ENCODE measurements at places on chromosomes 7 and 10.

GRCh38 chr7:6026820-6027311 is 4.3 kb upstream of the ANKRD61 start:
- no peak for DNase-seq

DNA sequence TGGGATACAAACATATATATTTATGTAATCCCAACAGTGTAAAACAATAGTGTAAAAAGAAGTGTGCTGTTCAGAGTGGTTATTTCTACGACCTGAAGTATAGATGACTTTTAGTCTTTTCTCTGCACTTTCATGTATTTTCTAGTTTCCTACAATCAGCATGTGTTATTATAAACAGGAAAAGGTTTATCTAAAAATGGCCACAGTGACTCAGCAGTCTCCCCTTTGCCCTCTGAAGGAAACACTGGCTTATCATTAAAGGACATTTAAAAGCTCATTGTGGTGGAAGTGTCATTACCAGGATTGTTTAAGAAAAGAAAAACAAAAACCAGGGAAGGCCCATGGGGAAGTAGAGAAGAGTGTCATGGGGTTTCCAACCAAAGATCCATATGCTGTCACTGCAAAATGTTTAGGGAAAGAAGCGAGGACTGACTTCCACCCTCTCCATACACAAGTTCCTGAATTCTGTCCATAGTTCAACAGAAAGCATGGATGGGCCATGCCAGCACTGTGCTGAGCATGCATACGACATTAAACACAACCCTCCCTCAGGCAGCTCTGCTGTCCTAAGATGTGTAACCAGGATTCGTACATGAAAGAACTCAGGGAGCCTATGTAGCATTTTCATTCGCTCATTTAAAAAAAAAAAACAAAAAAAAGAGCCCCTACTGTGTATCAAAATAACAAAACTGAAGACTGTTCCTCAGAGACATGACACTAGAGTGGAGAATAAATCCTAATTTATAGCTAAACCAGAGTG is 10.2 kb downstream of the CYREN start:
- no peak for DNase-seq

- DNase-seq: no peak
Measured at GRCh38 chr7:122577449-122578003, 121.4 kb downstream of the RNF133 start.

GRCh38 chr7:157014635-157015555 is 4.4 kb upstream of the MNX1 start:
- no peak for DNase-seq

GRCh38 chr7:26858241-26858715 is 6.1 kb downstream of the SKAP2 start:
- no peak for DNase-seq

- no peak for DNase-seq
Measured at GRCh38 chr10:71504168-71504567, 107.4 kb downstream of the CDH23 start.

Measured in omental fat pad (tissue), 4 donors.